Fibroblast of skin of right quadriceps (primary cell): ENCODE measurements at places on chromosomes 16 and 17.

DNA sequence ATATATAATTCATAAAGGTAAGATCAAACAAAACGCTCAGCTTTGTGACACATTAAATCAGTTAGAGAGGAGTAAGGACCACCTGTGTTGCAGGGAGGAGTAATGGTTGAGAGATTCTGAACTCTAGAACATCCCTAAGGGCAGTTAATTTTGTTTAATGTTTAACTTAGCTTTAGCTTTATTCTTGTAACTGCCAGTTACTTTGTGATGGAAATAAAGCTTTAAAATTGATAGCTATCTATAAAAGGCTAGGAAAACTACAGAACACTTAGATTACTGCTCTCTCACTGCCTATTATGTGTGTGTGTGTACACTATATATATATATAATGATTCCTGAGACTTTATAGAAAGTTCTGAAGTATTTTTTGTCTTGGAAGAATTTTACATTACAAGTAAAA lies 37.8 kb downstream of the PTRH2 start:
- DNase-seq: no peak

- DNase-seq: no peak
These were observed 20.8 kb downstream of the GINS2 start for GRCh38 chr16:85667841-85668413.

DNA sequence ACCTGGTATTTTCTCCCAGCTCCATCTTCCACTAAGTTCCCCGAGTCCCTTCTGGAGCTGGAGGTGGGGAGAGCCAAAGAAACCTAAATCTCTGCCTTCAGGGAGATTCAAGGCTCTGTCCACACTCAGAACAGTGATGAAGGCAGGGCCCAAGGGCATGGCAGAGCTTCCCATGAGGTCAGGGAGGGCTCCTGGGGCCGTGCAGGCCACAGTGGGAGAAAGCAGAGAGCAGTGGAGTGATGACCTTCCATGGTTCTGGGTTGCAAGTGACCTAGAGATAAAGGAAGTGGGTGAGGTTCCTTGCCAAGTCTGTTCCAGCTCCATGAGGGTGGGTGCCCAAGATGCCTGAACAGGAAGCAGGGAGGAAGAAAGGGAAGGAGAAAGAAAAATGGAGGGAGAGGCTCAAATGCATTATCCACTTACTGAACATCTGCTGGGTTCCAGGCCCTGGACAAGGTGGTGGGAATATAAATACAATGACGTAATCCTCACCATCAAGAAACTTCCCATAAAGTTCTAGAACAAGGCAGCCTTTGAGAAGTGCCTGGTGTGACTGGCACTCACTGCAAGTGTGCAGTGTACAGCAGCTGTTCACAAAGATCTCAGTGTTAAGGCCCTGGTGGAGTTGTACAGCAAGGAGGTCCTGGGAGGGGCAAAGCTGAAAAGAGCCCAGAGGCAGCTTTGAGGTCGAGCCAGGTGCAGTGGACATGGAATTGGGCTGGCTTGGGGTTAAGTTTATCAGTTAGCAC lies 13.3 kb downstream of the TBKBP1 start:
- no peak for DNase-seq

- no peak for DNase-seq
These were observed 12.7 kb upstream of the SPECC1 start for GRCh38 chr17:19996502-19996901.

DNA sequence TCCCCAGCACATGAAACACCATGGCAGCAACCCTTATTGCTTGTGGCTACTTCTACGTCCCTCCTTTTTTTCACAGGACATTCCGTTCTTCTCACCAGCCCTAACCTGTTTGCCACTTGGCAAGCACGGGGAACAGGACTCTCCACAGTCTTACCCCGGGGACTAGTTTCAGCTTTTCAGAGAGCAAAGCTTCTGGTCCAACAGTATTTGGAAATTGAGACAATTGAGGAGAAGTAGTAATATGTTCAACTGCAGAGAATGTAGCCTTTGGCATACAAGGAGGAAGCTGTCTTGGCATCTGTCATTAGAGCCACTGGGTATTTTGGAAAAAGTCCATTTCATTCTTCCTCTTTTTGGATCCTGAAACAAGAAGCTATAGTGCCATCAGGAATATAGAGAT lies 65.7 kb downstream of the MAP2K6 start:
- DNase-seq: no peak

GRCh38 chr16:49800876-49801275 lies 55.0 kb downstream of the ZNF423 start:
- no peak for DNase-seq

- DNase-seq: no peak
These were observed 26.8 kb upstream of the ZNF629 start for GRCh38 chr16:30813821-30814189.

DNA sequence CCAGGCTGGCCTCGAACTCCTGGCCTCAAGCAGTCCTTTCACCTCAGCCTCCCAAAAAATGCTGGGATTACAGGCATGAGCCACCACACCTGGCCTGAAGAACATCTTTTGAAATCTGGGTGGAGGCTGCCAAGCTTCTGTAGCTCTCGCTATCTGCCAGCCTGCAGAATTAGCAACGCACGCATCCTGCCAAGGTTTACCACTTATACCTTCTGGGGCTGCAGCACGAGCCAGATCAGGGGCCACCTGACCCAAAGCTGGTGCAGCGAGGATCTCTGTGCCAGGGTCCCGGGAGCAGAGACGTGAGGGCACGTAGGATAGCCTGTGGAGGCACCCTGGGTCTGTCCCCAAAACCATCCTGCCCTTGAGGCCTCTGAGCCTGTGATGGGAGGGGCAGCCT lies 22.2 kb downstream of the SLC38A8 start:
- no peak for DNase-seq
